ENCODE measurements at places on chromosomes 3 and 15. TPM values are rescaled to one million over a fixed set of nuclear protein-coding genes. Genes with fewer than 3 reads are reported as not detected.

GRM2 gene
- total RNA-seq = not detected

WDR93 gene
- not detected for total RNA-seq

CPNE9 gene
- not detected for total RNA-seq

SLC12A1 gene
- 0.92 TPM for total RNA-seq

NMB gene
- not detected for total RNA-seq

ADPRH gene
- 3.9 TPM for total RNA-seq

ZNF660 gene
- 0.72 TPM for total RNA-seq

MNS1 gene
- total RNA-seq = 0.72 TPM

GALNT15 gene
- total RNA-seq = 58.3 TPM

ROPN1 gene
- total RNA-seq = not detected

KLHL40 gene
- not detected for total RNA-seq

ZKSCAN7 gene
- 6.2 TPM for total RNA-seq

ASB14 gene
- total RNA-seq = 0.29 TPM

COLQ gene
- not detected for total RNA-seq

CSPG5 gene
- under 0.01 TPM for total RNA-seq

MYLK gene
- 483 TPM for total RNA-seq

POLQ gene
- 0.45 TPM for total RNA-seq

MKRN2OS gene
- not detected for total RNA-seq

STRIT1 gene
- total RNA-seq = not detected

GOLGA8M gene
- not detected for total RNA-seq

CLEC3B gene
- not detected for total RNA-seq

AHSG gene
- total RNA-seq = not detected

ADCY5 gene
- 79.9 TPM for total RNA-seq

SV2B gene
- total RNA-seq = not detected

GP5 gene
- not detected for total RNA-seq

CGNL1 gene
- 30.9 TPM for total RNA-seq
